Activated CD4-positive, alpha-beta T cell treated with anti-CD3 and anti-CD28 coated beads, Interleukin-2, amount 10 ng/mL, durations not matched to agents 7 days and 5 days (primary cell): ENCODE measurements at places on chromosomes 3 and 15. TPM values are rescaled to one million over a fixed set of nuclear protein-coding genes. Genes with fewer than 3 reads are reported as not detected.

PP2D1 gene
- not detected for total RNA-seq

DNA sequence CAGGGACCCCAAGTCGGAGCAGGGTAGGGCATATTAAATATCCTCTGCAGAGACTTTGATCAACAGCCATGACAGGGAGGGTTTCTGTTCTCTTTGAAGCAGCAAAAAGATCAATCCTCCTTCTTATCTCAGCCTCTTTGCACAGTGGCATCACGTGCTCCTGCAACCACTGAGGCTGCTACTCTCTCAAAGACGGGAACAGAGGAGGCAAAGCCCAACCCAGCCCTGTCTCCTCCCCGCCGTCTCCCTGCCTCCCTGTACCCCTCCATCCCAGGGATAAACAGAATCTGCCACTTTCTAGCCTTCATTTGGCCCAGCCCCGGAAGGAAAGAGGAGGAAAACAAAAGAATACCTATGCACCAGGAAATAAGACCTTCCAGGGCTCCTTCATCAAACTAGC lies 7.5 kb upstream of the TBC1D21 start:
- DNase-seq: no peak
- H3K27me3 ChIP-seq: peaks cover 44% of the 10 kb centered on the region
- H3K4me1 ChIP-seq: peaks cover 4% of the 10 kb centered on the region
- no peak overlapping the region for H3K27ac ChIP-seq
- H3K4me3 ChIP-seq: no peak overlapping the region

- H3K27ac ChIP-seq: no peak overlapping the region
- H3K4me3 ChIP-seq: no peak overlapping the region
- H3K27me3 ChIP-seq: peaks cover 13% of the 10 kb centered on the region
- H3K36me3 ChIP-seq: no peaks in the 10 kb centered on the region
- no peak for DNase-seq
- no peaks in the 10 kb centered on the region for H3K4me1 ChIP-seq
Observed at GRCh38 chr3:115548611-115549010, 74.7 kb upstream of the GAP43 start.

TXNRD3 gene
- 0.94 TPM for total RNA-seq

DNA sequence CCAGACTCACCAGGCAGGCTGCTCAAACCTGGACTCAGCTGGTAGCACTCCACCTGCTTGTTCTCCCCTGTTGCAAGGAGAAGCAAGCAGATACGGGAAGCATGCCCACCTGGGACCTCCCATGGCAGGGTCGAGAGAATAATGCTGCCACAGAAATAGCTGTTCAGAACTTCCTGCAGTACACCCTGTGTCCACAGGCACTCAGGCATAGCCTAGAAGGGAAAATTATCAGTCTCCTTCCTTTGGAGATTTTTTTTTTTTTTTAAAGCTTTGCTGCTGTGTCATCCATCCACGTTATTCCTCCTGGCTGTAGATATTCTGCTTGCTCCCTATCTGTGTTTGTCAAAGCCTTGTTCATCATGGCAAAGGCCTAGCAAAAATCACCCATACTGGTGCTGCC lies 32.7 kb upstream of the RPS17 start:
- no peaks in the 10 kb centered on the region for H3K36me3 ChIP-seq
- no peak for DNase-seq
- no peaks in the 10 kb centered on the region for H3K4me1 ChIP-seq
- peaks cover 21% of the 10 kb centered on the region for H3K27me3 ChIP-seq
- no peak overlapping the region for H3K4me3 ChIP-seq

GRCh38 chr3:106068795-106069194 lies 200.0 kb upstream of the CBLB start:
- no peak overlapping the region for H3K4me3 ChIP-seq
- peaks cover 3% of the 10 kb centered on the region for H3K36me3 ChIP-seq
- H3K4me1 ChIP-seq: peaks cover 10% of the 10 kb centered on the region
- H3K27ac ChIP-seq: no peak overlapping the region

ATP13A4 gene
- total RNA-seq: 1.1 TPM

- H3K4me1 ChIP-seq: no peaks in the 10 kb centered on the region
- no peak overlapping the region for H3K4me3 ChIP-seq
- H3K27ac ChIP-seq: no peak overlapping the region
- no peak for DNase-seq
- no peaks in the 10 kb centered on the region for H3K36me3 ChIP-seq
Observed at GRCh38 chr3:132916096-132916495, 122.1 kb upstream of the TMEM108 start.

DNA sequence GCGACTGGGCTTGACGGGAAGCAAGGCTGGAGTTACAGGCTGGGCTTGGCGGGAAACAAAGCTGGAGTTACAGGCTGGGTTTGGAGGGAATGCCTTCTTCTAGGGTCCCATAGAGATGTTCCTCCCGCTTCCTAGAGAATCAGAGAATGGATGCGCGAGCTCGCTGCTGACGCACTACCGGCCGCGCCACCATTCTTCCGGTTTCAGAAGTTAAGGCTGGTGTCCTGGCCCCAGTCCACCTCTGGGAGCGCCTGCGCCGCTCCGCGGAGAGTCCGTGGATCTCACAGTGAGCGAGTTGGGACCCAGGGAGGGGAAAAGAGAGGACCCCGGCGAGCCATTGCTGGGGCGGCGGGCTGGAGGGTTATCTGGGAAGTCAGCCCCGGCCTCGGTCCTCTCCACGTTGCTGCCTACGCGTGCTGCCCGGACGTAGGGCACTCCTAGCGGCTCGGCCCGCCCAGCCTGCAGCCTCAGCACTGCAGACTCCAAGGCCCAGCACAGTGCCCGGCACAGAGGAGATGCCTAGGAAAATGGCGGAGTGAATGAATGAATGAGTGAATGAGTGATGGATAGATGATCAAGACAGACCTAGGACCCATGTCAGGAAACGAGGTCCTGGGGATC lies at the start of gene ZNF502:
Gene ZNF502 (plus strand): TSS at position 206 of the 621 bp plus-strand sequence. CDS start 7,602 bp downstream, outside the sequence.
- H3K4me3 ChIP-seq: peak within 1 kb of the TSS; percentile 84
- H3K27me3 ChIP-seq: no peaks in the 10 kb centered on the region
- DNase-seq: peak; percentile 50
- peaks cover 10% of the 10 kb centered on the region for H3K4me1 ChIP-seq
- H3K27ac ChIP-seq: peak within 1 kb of the TSS; percentile 84

SERPINI1 gene
- 2.1 TPM for total RNA-seq

GRCh38 chr3:186644683-186645082 lies 4.5 kb downstream of the FETUB start:
- H3K36me3 ChIP-seq: no peaks in the 10 kb centered on the region
- no peak overlapping the region for H3K4me3 ChIP-seq
- H3K4me1 ChIP-seq: no peaks in the 10 kb centered on the region
- no peak for DNase-seq

PRR20G gene
- total RNA-seq: not detected

DNA sequence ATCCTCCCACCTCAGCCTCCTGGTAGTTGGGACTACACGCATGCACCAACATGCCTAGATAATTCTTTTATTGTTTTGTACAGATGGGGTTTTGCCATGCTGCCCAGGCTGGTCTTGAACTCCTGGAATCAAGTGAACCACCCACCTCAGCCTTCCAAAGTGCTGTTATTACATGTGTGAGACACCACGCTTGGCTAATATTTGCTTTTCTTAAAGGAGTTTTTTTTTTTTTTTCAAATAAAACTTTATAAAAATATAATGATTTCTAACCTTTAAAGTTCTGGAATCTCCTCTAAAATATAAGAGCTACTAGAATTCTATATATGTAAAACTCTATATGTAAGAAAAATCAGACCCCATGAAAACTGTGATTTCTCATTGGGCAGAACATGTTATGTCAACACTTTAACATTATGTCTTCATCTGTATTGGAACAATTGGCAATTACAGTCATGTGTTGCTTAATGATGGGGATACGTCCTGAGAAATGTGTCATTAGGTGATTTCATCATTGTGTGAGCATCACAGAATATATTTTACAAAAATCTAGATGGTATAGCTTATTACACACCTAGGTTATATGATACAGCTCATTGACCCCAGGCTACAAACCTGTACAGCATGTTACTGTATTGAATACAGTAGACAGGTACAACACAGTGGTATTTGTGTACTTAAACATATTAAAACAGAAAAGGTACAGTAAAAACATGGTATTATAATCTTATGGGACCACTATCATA lies 377.0 kb downstream of the PLCL2 start:
- no peaks in the 10 kb centered on the region for H3K36me3 ChIP-seq
- no peak overlapping the region for H3K4me3 ChIP-seq
- no peak for DNase-seq

VEPH1 gene
- not detected for total RNA-seq

- no peak overlapping the region for H3K27ac ChIP-seq
- no peak overlapping the region for H3K4me3 ChIP-seq
- no peaks in the 10 kb centered on the region for H3K36me3 ChIP-seq
- no peaks in the 10 kb centered on the region for H3K27me3 ChIP-seq
- H3K4me1 ChIP-seq: peaks cover 50% of the 10 kb centered on the region
- peak; percentile 63 for DNase-seq
Observed at GRCh38 chr3:112136959-112137693, 4.1 kb upstream of the GCSAM start.

CAND2 gene
- total RNA-seq: 0.84 TPM

KY gene
- not detected for total RNA-seq

GHSR gene
- total RNA-seq: not detected

DNA sequence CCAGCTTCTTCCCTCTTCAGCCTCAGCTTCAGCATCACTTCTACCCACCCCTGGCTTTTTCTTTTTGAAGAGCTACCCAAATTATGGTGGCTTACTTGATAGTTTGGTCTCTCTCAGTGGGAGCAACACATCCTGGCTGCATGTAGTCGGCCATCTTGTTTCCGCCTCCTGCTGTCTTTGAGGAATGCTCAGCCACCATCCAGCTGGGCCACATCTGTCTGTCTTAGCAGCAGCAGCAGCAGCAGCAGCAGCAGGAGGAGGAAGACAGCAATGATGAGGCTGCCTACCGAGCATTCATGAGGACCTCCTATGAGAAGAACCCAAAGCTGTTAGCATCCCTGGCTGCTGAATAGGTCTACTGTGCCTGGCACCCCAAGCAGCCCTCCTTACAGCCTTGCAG lies 19.7 kb downstream of the IL16 start:
- no peak for DNase-seq
- peaks cover 15% of the 10 kb centered on the region for H3K27me3 ChIP-seq
- no peak overlapping the region for H3K27ac ChIP-seq
- no peak overlapping the region for H3K4me3 ChIP-seq
- no peaks in the 10 kb centered on the region for H3K4me1 ChIP-seq

GRCh38 chr15:73568564-73569280 lies 64.5 kb downstream of the NPTN start:
- H3K36me3 ChIP-seq: peaks cover 29% of the 10 kb centered on the region
- no peak overlapping the region for H3K4me3 ChIP-seq
- no peak for DNase-seq

- H3K4me3 ChIP-seq: no peak overlapping the region
- H3K36me3 ChIP-seq: no peaks in the 10 kb centered on the region
- H3K4me1 ChIP-seq: no peaks in the 10 kb centered on the region
- no peak overlapping the region for H3K27ac ChIP-seq
- no peaks in the 10 kb centered on the region for H3K27me3 ChIP-seq
- DNase-seq: no peak
Observed at GRCh38 chr3:182436547-182436946, 356.8 kb upstream of the ATP11B start.

DNA sequence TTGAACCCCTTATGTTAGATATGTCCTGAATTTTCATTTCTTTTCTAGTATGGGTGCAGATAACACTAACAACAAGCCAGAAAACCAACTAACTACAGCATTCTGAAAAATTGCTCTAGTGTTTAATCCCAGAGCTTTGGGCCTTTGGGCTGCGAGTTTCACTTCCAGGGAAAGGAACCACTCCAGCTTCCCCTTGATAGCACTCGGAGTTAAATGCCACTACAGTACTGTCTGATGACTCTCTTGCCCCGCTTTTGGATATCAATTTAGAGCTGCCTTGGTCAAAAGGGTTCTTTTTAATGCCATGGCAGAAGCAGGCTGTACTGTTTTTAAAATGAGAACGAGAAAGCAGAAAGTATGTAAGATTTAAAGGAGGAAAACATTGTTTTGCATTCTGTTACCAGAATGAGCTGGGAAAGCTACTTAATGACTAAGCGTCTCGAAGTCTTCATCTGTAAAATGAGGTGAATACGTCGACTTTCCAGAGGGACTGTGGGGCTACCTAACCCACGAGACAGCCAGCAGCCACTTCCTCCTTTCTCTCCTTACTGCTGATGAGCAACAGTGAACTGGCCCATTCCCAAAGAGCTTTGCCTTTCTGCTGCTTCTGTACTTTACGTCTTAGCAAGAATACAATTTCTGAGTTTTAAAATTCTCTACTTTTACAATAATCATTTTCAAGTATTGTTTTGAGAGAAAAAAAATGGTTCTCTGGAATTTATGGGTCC lies 299.3 kb upstream of the LYSMD4 start:
- H3K36me3 ChIP-seq: peaks cover 2% of the 10 kb centered on the region
- H3K4me1 ChIP-seq: no peaks in the 10 kb centered on the region
- H3K4me3 ChIP-seq: no peak overlapping the region
- DNase-seq: no peak
- H3K27me3 ChIP-seq: no peaks in the 10 kb centered on the region
- H3K27ac ChIP-seq: no peak overlapping the region

DNA sequence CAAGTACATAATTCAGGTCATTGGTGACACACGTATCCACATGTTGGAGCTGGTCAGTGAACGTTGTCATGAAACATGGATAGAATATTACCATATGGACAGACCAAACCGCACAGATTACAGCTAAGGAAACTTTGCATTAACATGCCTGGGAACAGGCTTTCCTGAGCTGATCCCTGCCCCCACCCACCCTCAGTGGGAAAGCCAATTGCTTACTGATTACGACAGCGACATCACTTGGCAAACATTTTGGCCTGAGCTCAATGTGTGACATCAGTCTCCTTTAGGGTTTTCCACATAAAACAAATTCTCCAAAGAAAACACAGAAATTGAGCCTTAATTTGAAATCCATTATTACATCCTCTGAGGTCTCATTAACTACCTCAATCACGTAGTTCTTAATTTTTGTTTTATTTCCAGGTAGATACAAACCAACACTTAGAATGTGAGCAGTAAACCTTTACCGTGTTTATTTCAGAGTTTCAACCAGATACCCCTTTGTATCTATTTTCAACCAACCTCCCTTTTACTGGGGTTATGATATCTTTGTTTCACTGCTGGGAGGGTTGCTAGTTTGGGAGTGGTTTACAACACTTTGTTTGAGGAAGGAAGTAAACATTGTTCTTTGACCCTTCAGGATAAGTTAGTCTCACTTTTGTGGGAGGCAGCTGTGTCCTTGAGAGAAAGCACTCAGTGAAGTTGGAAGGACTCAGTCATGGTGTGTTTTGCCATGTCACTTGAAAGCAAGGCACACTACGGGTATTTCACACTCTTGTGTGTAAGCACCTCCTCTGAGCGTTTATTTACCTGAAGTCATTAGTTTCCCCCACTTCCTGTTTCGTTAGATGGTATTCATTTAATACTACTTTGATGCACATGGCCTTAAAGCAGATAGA lies 103.1 kb downstream of the CMSS1 start:
- H3K27me3 ChIP-seq: no peaks in the 10 kb centered on the region
- H3K27ac ChIP-seq: no peak overlapping the region
- DNase-seq: no peak
- no peak overlapping the region for H3K4me3 ChIP-seq
- peaks cover 6% of the 10 kb centered on the region for H3K36me3 ChIP-seq

- H3K4me3 ChIP-seq: no peak overlapping the region
- no peaks in the 10 kb centered on the region for H3K36me3 ChIP-seq
- no peaks in the 10 kb centered on the region for H3K27me3 ChIP-seq
Observed at GRCh38 chr3:162052636-162053035, 556.0 kb downstream of the OTOL1 start.

- DNase-seq: no peak
- H3K36me3 ChIP-seq: no peaks in the 10 kb centered on the region
- no peaks in the 10 kb centered on the region for H3K27me3 ChIP-seq
- H3K4me3 ChIP-seq: no peak overlapping the region
- no peak overlapping the region for H3K27ac ChIP-seq
- peaks cover 5% of the 10 kb centered on the region for H3K4me1 ChIP-seq
Observed at GRCh38 chr15:31150732-31151231, 49.3 kb upstream of the TRPM1 start.
